ENCODE measurements at places on chromosomes 2 and 18.

DNA sequence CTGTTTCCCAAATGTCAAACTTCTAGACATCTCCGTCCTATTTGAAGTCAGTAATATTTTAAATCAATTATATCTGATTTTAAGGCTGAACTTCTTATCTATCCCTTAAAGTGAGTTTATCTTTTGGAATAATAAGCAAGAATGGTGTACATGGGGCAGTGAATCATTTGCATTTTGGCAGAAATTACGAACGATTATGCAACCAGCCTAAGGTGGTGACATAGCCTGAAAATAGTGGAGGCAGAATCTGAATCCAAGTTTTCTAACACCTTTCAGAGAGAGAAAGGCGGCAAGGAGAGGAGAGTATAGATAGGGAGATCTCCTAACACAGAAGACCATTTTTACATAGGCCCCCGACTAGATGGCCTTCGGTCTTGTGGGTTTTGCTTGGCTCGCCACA lies 10.7 kb downstream of the ZBTB14 start:
- DNase-seq: no peak

- no peak for DNase-seq
Observed at GRCh38 chr2:144015655-144016245, 504.2 kb downstream of the ZEB2 start.

- DNase-seq: no peak
Observed at GRCh38 chr2:72797740-72798139, 28.1 kb downstream of the EXOC6B start.

DNA sequence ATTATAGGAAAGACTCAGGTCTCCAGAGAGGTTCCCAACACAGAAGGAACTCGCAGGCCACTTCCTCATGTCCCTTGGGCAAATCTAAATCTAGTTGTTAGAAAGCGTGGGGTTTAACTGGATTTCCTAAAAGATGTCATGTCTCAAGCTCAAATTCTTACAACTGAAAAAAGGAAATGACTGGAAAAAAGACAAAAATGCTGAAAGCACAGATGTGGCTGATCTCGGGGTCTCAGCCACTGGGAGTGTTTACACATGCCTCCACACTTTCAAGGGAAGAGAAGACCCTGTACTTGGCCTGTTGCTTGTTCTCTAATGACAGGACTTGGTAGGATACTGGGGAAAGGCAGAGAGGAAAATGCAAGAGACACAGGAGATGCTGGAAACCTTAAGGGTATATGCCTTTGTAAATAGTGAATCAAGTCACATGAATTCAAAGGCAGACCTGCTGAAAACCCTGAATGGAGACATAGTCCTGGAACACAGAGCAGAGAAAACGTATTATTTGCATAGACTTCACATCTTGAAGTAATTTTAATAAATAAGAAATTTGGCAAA lies 160.9 kb upstream of the MEIS1 start:
- DNase-seq: no peak

GRCh38 chr2:151350579-151351195 lies 6.7 kb upstream of the TNFAIP6 start:
- DNase-seq: no peak

DNA sequence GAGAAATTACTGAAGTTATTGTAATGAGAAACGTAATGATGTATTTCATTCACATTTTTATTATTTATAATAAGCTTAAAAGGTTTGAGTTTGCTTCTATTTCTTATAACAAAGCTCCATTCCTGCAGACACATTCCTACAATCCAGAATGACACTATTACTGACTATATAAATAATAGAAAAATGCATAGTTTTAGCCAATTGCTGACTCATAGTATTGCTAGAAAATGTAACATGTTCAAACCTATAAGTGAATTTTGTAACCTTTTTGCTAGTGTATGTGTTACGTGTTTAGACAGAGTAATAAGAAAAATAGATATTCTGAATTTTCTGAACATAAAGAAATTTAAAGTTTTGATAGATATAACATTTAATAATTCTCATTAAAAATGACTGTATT lies 9.3 kb upstream of the VWC2L start:
- no peak for DNase-seq

DNA sequence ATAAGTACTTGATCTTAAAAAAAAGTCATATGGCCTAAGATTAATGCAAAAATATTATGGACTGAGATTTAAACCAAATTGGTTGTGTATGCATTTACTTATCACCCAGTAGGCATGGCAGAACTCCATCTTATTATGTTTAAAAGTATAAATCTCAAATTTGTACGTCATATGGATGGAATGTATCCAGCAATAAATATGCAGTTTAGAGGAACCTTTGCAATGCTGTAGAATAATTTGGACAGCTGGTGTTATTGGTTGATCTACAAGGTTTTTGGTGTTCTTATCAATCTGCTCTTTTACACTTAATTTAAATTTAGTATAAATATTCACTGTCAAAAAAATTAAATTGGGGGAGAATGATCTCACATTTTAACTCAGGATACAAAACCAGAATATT lies 640.2 kb downstream of the SATB2 start:
- no peak for DNase-seq

GRCh38 chr2:155679647-155680046 lies 652.9 kb downstream of the NR4A2 start:
- DNase-seq: no peak

All from stimulated activated CD4-positive, alpha-beta T cell treated with anti-CD3 and anti-CD28 coated beads, Interleukin-1b, Interleukin-23, amount 100 ng/mL, for 24 hours (primary cell).